Hindlimb muscle (tissue), 1 donor: ENCODE measurements at places on chromosomes 1 and 21.

- DNase-seq: no peak
Observed at GRCh38 chr1:153538315-153538821, 2.4 kb downstream of the S100A5 start.

DNA sequence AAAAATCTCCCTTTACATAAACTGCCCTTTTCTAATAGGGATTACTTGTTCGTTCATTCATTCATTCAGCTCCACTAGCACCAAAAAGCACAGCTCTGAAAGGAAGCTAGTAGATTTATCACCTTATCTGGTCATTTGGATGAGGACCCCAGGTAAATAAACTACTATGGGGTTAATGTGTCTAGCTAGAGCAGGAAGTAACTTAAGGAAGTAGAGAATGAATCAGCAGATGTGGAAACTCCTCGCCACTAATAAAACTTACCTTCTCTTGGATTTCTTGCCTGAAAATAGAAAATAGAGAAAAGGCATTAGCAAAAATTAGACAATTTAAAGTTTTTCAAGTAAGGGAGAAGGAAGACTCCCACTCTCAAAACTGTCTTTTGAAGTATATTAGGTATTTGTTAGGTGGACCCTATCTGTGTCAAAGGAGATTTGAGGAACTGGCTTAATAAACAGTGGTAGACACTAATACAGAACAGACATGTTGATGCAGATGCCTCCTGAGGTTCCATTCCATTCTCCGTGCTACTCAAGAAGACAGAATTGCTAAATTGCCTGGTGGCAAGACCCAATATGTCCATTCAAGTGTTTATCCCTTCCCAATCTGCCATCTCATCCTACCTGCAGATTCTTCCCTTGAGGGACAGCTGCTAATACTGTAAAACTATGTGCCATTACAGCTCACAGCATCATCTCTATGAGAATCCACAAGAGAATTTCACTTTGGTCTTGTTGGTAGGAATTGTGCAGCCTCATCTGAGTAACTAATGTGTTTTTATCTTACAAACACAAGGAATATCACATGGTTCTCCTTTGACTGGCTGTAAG is 14.9 kb downstream of the SELL start:
- no peak for DNase-seq

DNA sequence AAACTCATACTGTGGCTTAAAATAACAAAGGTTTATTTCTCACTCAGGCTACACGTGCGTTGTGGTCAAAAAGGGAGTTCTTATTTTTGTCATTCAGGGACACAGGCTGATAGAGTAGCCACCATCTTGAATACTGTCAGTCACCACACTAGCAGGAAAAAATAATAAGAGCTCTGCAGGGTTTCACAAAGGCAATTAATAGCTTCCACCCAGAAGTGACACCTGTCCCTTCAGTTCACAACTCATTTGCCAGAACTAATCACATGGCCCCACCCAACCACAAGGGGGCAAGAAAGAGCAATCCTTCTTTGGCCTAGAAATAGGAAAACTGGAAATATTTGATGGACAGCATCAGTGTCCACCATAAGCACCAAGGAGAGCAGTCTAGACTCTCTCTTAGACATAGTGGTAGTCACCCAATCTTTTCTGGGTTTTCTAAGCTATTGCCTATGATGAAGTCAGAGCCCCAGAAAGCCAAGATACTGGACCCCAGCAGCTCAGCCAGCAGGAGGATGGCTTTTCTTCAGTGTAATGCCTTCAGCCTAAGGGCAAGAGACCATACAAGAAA is 8.2 kb downstream of the HAPLN2 start:
- no peak for DNase-seq

GRCh38 chr1:25715888-25716287 is 84.1 kb upstream of the SELENON start:
- no peak for DNase-seq

DNA sequence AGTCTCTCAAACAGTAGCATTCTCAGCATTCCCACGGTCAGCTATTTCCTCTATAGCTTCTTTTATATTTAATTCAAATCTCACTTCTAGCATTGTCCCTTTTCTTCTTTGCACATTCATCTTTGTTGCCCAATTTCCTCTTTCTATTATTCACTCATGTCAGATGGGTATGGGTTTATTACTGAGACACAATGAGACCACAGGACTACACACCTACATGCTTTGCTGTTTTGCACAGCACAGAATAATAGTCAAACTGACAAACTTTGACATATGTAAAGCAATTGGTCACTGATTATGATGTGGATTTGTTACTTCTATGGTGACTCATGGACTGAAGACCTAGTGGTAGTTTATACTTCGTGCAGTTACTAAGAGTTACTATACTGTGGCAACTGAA is 5.8 kb upstream of the CD1C start:
- no peak for DNase-seq

- no peak for DNase-seq
Observed at GRCh38 chr1:211870156-211870555, 39.6 kb upstream of the LPGAT1 start.

DNA sequence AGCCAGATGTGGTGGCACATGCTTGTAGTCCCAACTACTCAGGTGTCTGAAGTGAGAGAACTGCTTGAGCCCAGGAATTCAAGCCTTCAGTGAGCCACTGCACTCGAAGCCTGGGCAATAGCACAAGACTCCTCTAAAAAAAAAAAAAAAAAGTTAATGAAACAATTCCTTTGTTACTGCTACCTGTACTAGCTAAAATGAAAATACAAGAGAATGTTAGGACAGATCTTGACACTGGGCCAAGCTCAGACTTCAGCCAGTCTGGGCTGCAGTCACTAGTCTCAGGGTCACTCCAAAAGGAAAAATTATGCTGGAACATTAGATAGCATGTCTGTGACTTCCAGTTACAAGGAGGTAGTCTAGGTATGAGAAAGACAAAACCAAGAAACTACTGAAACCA is 56.5 kb downstream of the TRIM33 start:
- DNase-seq: no peak

DNA sequence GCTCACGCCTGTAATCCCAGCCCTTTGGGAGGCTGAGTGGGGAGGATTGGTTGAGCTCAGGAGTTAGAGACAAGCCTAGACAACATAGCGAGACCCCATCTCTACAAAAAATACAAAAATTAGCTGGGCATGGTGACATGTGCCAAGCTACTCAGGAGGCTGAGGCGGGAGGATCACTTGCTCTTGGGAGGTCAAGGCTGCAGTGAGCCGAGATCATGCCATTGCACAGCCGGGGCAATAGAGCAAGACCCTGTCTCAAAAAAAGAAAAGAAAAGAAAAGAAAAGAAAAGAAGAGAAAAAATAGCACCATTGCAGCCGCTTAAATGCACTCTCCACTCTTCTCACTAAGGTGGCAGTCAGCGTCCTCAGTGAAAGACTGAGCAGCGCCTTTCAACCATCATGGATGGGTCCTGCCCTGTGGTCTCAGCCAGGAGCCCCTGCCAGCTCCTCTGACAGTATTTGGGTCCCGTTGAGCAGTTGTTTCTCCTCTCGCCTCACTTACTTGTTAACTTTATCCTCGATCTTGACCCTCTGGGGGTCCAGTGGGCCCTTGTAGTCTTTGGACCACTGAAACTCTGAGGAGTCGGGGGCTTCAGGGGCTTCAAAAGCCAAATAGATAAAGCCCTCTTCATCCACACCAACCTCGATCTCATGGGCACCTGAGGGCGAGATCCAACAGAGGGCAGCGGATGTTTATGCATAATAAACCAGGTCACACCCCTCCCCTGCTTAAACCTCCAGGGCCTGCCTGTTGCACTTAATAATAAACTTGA is 36.9 kb downstream of the MYOM3 start:
- no peak for DNase-seq

GRCh38 chr1:95311014-95311413 is 77.0 kb downstream of the RWDD3 start:
- no peak for DNase-seq

- no peak for DNase-seq
Observed at GRCh38 chr1:13512472-13512871, 1.3 kb downstream of the LRRC38 start.

DNA sequence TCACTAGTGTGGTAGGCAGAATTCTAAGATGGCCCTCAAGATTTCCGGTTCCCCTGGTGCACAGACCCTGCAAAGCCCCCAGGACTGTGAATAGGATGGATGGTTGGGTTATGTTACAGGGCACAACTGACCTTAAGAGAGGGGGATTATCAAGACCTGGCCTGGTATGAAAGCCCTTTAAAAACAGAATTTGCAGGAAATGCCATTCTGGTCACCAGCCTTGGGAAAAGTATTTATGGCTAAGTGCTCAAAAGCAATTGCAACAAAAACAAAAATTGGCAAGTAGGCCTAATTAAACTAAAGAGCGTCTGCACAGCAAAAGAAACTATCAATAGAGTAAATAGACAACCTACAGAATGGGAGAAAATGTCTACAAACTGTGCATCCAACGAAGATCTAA is 144.7 kb upstream of the EDN2 start:
- no peak for DNase-seq

DNA sequence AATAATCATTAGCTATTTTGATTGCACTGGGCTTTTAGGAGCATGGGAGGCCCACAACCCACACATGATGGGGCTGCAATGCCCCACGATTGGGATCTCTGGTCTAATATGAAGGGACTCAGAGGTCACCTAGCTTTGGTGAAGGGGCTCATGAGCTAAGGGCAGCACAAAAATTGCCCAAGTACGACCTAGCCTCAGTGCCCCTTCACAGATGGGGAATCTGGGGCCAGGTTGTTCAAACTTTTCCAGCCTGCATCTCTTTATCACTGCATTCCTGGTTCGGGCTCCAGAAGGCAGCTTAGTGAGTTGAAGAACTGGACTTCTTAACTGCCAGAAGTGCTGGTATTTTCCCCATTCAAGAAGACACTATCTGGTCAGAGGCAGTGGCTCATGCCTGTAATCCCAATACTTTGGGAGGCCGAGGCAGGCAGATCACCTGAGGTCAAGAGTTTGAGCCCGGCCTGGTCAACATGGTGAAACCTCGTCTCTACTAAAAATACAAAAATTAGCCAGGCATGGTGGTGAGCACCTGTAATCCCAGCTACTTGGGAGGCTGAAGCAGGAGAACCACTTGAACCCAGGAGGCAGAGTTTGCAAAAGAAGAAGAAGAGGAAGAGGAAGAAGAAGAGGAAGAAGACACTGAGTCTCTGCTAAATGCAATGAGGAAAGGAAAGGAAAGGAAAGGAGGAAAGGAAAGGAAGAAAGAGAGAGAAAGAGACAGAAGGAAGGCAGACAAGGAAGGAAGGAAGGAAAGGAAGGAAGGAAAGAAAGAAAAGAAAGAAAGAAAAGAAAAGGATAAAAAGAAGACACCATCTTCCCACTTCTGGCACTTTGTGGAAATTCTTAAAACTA is 258.5 kb upstream of the IRF2BP2 start:
- no peak for DNase-seq

GRCh38 chr1:31145648-31146047 is 80.1 kb upstream of the PUM1 start:
- DNase-seq: no peak

DNA sequence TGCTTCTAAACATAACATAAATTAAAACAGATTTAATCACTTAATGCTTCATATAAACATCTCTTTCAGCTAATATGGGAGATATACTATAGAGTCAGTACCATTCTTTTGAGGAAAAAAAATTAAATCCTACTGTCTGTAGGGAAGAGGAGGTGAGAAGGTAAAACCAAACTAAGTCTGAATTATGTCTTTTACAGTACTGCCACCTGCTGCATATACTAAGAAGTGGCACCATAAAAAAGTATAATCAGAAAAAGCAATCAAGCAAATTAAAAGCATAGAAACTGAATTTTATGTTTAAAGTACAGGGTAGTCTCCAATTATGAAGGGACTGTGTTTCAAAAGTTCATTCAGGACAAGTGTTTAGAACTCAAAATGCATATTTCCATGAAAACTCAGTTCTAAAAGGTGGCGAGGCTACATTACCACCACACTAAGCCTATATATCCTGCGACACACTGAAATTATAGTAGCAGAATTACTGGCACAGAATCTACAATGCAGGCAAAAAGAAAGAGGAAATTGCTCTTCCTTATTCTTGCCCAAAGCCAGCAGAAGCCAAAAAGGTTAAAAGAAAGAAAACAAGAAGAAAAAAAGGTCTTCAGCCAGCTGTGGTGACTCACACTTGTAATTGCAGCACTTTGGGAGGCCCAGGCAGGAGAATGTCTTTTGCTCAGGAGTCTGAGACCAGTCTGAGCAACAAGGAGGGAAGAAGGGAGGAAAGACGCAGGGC is 9.0 kb downstream of the NSL1 start:
- no peak for DNase-seq

DNA sequence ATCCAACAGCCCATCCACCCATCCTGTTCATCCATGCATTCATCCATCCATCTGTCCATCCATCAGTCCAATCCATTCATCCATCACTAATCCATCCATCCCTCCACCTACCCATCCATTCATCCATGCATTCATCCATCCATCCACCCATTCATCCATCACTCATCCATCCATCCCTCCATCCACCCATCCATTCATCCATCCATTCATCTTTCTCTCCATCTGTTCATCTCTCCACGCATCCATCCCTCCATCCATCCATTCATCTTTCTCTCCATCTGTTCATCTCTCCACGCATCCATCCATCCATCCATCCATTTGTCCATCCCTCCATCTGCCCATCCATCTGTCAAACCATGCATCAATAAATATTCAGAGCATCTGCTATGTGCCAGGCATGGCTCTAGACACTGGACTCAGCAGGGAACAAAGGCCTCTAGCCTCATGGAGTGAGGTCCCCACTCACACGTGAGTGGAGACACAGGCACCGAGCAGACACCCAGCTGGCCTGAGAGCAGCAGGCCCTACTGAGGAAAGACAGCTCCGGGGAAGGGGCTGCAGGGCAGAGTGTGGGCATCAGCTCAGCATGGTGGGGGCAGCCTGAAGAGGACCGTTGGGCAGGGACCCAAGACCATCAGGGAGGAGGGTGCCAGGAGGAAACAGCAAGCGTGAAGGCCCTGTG is 9.6 kb downstream of the KRTAP10-1 start:
- no peak for DNase-seq
